Activated naive CD4-positive, alpha-beta T cell treated with anti-CD3 and anti-CD28 coated beads for 36 hours (primary cell): ENCODE measurements at places on chromosomes 12 and 14. TPM values are rescaled to one million over a fixed set of nuclear protein-coding genes. Genes with fewer than 3 reads are reported as not detected.

NXPH4 gene
- 0.79 TPM for total RNA-seq

MSI1 gene
- total RNA-seq = 0.27 TPM

TDRD9 gene
- total RNA-seq = not detected

TUNAR gene
- total RNA-seq = not detected

MAP3K12 gene
- 8.2 TPM for total RNA-seq

PROX2 gene
- 0.07 TPM for total RNA-seq

RHEBL1 gene
- total RNA-seq = 11.8 TPM

FLVCR2 gene
- total RNA-seq = 10.4 TPM

- no peak for DNase-seq
- H3K27ac ChIP-seq = peak overlapping the region; percentile 75
- H3K27me3 ChIP-seq = no peaks in the 10 kb centered on the region
- peaks cover 81% of the 10 kb centered on the region for H3K4me1 ChIP-seq
- H3K36me3 ChIP-seq = peaks cover 25% of the 10 kb centered on the region
- no peak overlapping the region for H3K4me3 ChIP-seq
Measured at GRCh38 chr14:102825307-102826095, 48.3 kb downstream of the TRAF3 start.

DNA sequence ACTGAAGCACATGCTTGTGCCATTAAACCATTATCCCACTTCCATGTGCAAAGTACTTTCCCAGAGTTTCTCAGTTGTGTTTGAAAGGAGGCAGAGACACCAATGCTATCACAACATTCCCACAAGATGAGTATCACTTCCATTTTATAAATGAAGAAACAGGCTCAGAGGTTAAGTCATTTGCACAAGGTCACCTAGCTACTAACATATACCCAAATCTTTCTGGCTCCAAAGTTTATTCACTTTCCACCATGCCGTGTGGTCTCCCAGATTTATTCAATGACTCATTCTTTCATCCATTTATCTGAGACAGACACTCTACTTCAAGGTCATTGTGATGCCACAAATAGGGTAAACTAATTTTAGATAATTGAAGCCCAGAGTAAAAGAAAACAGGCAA is 9.4 kb downstream of the ART4 start:
- no peak overlapping the region for H3K27ac ChIP-seq
- no peaks in the 10 kb centered on the region for H3K4me1 ChIP-seq
- H3K4me3 ChIP-seq = no peak overlapping the region
- H3K27me3 ChIP-seq = peaks cover 6% of the 10 kb centered on the region

DNA sequence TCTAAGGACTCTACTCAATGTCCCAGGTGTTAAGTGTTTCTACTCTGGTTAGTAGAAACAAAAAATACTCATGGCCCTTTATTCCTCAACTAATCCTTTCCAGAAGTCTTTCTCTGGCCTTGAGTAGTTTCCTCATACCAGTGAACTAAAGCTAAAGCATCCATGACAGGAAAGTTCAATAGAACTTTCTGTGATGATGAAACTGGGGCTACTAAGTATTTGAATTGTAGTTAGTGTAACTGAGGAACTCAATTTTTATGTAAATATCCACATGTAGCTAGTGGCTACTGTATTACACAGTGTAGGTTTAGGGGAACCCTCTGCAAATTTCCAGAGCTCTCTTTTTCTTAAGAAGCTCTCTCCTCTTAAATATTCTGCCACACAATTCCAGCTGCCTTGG is 63.7 kb downstream of the R3HDM2 start:
- DNase-seq = no peak
- H3K27me3 ChIP-seq = no peaks in the 10 kb centered on the region
- H3K27ac ChIP-seq = no peak overlapping the region
- H3K4me1 ChIP-seq = peaks cover 5% of the 10 kb centered on the region
- H3K36me3 ChIP-seq = peaks cover 20% of the 10 kb centered on the region

DNA sequence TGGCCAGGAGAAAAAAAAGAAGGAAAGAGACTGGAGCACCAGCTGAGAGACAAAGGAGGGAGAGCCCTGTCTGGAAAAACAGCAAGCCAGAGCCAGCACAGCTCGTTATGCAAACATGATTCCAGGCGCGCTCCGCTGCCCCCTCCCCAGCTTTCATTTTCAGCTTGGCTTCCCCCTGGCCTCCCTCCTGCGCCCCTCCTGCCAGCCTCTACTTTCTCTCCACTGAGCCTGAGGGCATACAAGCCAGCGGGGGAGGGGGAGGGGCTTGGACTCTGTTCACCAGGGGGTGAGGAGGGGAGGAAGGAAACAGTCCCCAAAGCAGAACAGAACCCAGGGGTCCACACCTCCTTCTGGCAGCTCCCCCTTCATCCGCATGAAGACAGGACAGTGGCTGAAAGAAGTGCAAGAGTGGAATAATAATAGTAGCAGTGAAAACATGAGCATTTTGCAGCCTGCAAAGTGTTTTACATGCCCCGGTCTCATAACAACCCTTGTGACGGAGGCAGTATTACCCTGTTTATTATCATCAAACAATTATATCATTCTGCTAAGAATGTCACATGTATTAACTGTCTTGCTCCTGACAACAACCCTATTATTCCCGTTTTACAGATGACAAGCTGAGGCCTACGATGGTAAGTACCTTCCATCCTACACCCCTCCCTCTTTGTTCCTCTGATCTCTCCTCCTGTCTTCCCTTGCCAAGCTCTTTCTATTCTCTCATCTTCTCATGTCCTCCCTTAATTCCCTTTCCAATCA is 24.2 kb downstream of the SMUG1 start:
- H3K36me3 ChIP-seq = no peaks in the 10 kb centered on the region
- no peak overlapping the region for H3K27ac ChIP-seq
- H3K4me1 ChIP-seq = no peaks in the 10 kb centered on the region
- H3K4me3 ChIP-seq = no peak overlapping the region
- H3K27me3 ChIP-seq = peaks cover 6% of the 10 kb centered on the region
- no peak for DNase-seq

GRCh38 chr14:92471919-92472318 is 41.7 kb upstream of the RIN3 start:
- no peak overlapping the region for H3K27ac ChIP-seq
- peaks cover 10% of the 10 kb centered on the region for H3K4me1 ChIP-seq
- no peak for DNase-seq
- H3K4me3 ChIP-seq = no peak overlapping the region
- no peaks in the 10 kb centered on the region for H3K27me3 ChIP-seq

DNA sequence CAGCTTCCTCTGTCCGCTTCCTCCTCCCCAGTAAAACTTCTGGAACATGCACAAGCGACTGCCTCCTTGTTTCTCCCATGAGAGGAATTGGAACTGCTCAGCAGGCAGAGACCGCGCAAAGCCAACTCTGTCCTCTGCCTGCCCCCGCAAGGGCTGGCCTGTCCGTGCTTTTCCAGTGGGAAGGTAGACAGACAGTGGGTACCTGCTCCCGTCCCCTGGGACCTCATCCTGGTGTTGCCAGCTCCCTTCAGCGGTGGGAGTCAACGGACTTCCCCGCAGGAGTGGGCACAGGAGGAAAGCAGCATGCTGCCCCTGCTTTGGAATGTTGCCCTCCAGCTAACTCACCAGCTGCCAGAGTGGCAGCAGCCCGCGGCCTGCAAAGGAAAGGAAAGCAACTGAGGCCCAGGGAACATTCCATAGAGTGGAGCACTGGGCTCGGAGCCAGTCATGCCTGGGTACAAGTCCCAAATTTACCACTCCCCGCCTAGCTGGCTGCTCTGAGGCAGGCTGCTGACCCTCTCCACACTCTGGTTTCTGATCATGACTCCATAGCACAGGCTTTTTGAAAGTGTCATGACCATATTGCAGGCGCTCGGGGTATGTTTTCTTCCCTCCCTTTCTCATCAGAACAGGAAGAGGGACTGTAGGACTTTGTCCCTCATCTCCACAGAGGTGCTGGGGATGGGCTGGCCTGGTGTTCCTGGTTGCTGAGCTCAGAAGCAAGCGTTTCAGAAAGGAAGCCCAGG is 89.2 kb upstream of the CLMN start:
- no peak overlapping the region for H3K27ac ChIP-seq
- H3K27me3 ChIP-seq = no peaks in the 10 kb centered on the region
- DNase-seq = no peak
- peaks cover 2% of the 10 kb centered on the region for H3K36me3 ChIP-seq
- no peaks in the 10 kb centered on the region for H3K4me1 ChIP-seq

- H3K4me1 ChIP-seq = peaks cover 11% of the 10 kb centered on the region
- DNase-seq = no peak
- no peak overlapping the region for H3K27ac ChIP-seq
- no peak overlapping the region for H3K4me3 ChIP-seq
- peaks cover 3% of the 10 kb centered on the region for H3K27me3 ChIP-seq
Measured at GRCh38 chr12:2364631-2365051, 311.9 kb downstream of the CACNA1C start.

GRCh38 chr12:15701631-15702156 is 87.5 kb downstream of the EPS8 start:
- peaks cover 3% of the 10 kb centered on the region for H3K27me3 ChIP-seq
- H3K4me1 ChIP-seq = peaks cover 27% of the 10 kb centered on the region
- DNase-seq = no peak
- no peak overlapping the region for H3K4me3 ChIP-seq
- H3K27ac ChIP-seq = peak overlapping the region; percentile 16

GRCh38 chr14:95216008-95216407 is 58.7 kb upstream of the DICER1 start:
- H3K27ac ChIP-seq = no peak overlapping the region
- no peaks in the 10 kb centered on the region for H3K36me3 ChIP-seq
- H3K4me3 ChIP-seq = no peak overlapping the region
- DNase-seq = no peak
- H3K4me1 ChIP-seq = no peaks in the 10 kb centered on the region
